ENCODE measurements at places on chromosomes 12 and 14.

GRCh38 chr12:75571204-75571603, 59.8 kb upstream of the KRR1 start:
- no peak for DNase-seq

DNA sequence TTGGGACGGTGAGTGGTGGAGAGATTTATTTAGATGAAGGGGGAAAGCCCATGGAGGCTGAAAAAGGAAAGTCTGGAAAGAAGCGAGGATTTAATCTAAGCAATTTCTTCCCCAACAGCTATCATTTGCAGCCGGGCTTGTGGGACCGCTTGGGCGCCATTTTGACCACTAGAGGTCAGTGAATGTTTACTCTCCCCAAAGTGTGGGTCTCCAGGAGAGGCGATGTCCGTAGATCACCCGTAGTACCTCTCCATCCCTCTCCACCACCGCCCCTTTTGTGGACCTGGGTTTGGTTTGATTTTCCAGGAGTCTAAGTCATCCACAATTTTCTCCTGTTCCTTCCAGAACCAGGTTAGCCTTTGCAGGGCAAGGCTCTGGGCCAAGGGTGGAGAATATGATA, 91.2 kb upstream of the PARP11 start:
- no peak for DNase-seq

- no peak for DNase-seq
Observed at GRCh38 chr12:116418551-116418950, 140.6 kb upstream of the MAP1LC3B2 start.

- DNase-seq: no peak
Observed at GRCh38 chr14:45811155-45811554, 558.2 kb upstream of the MIS18BP1 start.

- DNase-seq: no peak
Observed at GRCh38 chr12:19154686-19155085, 25.2 kb downstream of the PLEKHA5 start.

DNA sequence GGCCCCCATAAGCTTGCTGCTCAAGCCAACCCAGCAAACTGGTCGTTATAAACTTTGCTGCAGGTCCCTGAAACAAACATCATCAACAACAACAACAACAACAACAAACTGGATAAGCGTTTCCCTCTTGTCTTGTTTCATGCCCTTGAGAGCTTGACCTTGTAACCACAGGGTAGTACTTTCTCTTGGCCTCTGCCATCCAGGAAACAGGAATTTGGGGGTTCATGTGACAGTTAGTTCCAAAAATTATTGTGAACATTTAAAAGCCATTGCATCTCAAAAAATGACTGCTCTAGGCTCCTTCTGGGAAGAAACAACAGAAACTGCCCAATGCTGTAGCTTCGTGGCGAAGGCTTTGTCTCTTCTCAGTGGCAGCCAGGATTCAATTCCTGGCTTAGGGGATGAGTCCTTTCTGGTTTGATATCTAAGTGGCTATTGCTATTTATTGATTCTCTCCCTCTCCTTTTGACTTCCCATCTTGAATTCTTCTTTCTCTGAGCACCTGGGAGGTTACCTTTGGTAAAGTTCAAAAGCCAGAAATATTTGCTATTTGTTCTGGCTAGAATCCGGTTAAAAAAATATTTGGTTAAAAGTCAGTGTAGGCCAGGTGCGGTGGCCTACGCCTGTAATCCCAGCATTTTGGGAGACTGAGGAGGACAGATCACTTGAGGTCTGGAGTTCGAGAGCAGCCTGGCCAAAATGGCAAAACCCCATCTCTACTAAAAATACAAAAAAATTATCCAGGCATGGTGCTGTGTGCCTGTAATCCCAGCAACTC, 52.0 kb upstream of the CPM start:
- DNase-seq: no peak

- DNase-seq: no peak
Observed at GRCh38 chr14:105411985-105412770, 7.4 kb upstream of the MTA1 start.

DNA sequence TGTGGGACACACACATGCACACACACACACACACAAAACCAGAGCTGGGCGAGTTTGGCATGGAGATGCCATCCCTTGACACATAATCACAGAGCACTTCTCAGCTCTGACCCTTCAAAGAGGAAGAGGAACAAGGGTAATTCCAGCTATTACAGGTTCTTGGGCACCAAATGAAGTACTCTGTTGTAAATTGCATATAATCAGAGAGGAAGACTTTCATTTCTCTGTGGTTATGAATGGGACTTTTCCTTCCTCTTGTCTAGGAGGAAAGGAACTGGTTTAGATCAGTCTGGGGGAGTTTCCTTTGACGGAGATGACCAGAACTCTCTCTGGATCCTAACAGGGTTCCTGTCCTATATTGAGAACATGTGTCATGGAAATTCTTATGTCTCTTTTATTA, 26.4 kb upstream of the FGF6 start:
- no peak for DNase-seq

GRCh38 chr12:12919666-12920435, 28.5 kb downstream of the GPRC5A start:
- DNase-seq: no peak

Data from hepatocyte (in vitro differentiated cells).